Fibroblast of skin of back (primary cell): ENCODE measurements at places on chromosomes 11 and 22.

DNA sequence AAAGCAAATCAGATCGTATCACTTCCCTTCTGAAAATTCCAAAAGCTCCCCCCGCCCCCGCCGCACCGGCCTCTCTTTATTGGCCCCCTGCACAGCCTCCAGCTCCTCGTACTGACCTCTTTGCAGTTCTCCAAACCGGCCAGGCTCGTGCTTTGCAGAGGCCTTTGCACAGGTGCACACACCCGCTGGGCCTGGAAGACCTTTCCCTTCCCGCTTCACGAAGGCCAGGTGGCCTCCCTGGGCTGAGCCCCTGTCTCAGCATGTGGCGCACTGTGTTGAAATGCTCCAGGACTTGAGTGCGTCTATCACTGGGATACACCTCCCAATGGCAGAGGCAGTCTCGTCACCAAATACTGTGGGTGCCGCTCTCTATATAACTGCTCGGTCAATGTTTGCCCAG is 13.2 kb upstream of the ADA2 start:
- DNase-seq = no peak

- no peak for DNase-seq
Measured at GRCh38 chr11:2205981-2206690, 34.5 kb upstream of the TH start.

DNA sequence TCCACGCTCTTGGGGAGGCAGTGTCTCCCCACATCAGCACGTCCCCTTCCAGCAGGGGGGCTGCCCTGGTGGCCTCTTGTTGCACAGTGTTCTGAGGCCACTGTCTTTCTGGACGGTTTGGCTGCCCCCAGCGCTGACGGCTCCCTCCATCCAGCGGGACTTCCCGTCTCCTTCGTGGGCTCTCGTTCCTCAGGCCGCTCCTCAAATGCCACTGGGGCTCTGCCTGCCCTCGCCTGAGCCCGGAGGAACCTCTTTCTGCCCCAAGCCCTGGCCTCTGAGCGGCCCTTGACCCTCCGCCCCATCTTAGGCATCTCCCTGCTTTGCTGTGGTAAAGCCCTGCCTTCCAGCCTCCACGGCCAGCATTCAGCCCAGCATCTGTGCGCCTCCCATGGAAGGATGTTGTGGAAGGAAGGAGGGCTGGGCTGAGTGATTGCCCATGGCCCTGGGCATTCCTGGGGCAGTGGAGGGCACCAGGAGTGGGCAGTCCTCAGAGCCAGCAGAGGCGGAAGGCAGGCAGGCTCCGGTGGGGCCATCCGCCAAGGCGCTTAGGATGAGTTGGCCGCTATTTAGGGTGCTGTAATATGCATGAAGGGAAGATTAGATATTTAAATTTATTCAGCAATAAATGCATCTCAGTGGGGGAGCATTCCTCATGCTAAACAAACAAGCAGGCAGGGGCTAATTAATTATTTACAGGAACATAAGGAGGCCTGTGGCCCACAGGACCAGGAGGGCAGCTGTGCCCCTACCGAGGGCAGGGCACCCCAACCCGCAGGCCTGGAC is 17.8 kb downstream of the OTUB1 start:
- no peak for DNase-seq

- DNase-seq = no peak
Measured at GRCh38 chr11:15780382-15780781, 576.0 kb downstream of the SOX6 start.

DNA sequence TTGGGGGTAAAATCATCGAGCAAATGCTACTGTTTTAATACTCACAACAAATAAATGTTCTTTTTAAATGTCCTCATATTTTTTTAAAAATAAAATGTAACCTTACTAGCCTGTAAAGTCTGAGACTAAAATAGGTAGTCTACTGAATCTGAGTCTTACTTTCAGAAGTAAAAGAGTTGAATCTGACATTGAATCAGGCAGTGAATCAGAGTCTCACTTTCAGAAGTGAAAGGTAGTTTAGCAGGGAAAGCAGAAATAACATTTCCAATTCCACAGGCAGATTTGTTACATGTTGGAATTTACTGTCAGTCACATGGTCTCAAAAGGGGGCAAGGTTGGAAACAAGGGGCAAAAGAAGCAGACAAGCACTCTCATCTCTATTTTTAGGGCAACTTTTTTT is 143.0 kb downstream of the ELP4 start:
- no peak for DNase-seq

DNA sequence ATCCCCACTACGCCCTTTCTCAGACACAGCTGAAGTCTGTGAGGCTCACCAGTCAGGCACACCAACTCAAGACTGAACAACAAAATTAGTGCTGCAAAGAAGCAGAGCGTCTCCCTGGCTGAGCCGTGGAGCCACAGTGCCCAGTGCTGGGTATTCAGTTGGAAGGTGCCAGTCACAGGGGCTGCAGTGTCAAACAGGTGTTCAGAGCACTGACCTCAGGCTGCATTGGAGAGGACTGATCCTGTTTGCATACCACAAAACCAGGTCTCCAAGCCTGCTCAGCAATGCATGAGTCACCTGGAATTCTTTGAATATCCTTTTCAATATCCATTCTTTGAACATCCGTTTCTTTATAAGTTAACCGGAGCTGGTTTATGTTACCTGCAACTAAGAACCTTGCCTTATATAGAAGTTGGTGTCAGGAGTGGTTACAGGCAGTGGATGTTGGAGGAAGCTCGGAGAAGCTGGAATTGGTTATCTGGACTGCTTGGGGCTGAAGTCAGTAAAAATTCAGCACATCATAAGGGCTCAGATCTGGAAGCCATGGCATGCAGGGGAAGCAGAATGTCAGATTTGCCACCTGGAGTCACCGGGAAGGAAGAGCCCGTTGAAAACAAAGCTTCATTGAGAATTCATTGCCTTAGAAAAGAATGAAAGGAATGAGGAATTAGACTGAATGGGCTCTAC is 30.3 kb downstream of the PDGFB start:
- DNase-seq = no peak
